ENCODE measurements at places on chromosomes 11 and 22. TPM values are rescaled to one million over a fixed set of nuclear protein-coding genes. Genes with fewer than 3 reads are reported as not detected.
A peak's percentile ranks its signal among the peaks of the same experiment; 100 is the strongest.

The SLC39A13 gene
- 33.1 TPM for total RNA-seq

DNA sequence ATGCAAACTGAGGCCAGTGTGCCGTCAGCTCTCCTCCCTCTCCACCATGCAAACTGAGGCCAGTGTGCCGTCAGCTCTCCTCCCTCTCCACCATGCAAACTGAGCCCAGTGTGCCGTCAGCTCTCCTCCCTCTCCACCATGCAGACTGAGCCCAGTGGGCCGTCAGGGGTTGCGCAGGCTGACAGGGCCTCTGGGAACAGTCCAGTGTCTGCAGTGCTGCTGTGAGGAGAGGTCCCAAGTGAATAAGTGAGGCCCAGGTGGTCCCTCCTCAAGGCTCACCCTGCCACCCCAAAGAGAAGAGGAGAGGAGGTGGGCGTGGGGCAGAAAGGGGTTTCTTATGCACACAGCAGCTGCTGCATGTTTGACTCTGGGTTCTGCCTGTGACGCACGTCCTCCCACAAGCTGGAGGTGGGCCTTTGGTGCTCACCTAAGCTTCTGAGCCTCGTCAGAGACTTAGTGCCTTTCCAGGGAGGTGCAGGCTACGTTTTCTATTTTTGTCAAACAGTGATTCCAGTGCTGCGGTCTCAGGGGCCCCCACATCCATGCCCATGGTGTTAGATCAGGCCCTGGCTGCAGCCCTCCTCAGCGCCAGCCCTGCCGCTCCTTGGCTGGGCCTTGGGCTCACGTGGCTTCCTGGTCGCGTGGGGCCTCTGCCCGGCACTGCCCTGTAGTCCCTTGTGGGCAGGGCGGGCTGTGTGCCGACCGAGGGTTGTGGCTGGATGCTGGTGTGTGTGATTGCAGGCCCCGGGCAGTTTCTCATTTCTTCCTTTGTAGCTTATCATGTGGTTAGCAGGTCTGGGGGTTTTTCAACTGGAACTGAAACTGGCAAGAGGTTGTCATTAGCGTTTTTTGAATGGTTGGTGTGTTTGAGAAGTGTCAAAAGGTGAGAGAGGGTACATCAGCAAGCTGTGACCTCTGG, 7.1 kb downstream of the TPCN2 start:
- DNase-seq: no peak
- H3K27ac ChIP-seq: no peak overlapping the region
- H3K36me3 ChIP-seq: no peaks in the 10 kb centered on the region
- H3K4me1 ChIP-seq: peaks cover 13% of the 10 kb centered on the region
- H3K27me3 ChIP-seq: no peaks in the 10 kb centered on the region

DNA sequence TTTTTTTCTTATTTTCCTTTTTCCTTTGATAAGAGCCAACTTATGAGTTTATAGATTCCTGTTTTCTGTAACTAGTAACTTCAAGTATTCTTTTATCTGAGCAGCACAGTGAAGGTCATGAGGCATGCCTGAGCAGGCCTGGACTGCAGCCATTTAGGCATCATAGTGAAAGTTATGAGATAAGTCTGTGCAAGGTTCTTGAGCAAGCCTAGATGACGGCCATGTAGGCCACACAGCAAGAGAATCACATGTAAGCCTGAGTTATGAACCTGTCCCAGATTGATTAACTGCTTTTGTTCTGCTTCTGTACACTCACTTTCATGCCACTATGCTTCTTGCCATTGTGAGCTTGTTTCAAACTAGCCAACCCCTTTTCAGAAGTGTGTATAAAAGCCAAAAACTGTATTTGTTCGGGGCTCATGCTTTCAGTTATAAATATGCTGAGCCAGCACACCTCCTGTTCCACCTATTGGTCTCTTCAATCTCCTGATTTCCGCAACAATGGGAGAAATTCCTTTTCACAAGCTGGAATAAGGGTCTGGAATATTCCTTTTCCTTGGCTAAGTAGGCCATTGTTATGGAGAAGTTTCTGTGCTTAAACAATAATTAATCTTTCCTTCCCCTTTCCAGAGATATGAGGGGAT, 745.7 kb downstream of the FAM181B start:
- no peaks in the 10 kb centered on the region for H3K4me1 ChIP-seq
- H3K27ac ChIP-seq: no peak overlapping the region
- H3K4me3 ChIP-seq: no peak overlapping the region
- H3K27me3 ChIP-seq: no peaks in the 10 kb centered on the region
- H3K36me3 ChIP-seq: no peaks in the 10 kb centered on the region
- no peak for DNase-seq

DNA sequence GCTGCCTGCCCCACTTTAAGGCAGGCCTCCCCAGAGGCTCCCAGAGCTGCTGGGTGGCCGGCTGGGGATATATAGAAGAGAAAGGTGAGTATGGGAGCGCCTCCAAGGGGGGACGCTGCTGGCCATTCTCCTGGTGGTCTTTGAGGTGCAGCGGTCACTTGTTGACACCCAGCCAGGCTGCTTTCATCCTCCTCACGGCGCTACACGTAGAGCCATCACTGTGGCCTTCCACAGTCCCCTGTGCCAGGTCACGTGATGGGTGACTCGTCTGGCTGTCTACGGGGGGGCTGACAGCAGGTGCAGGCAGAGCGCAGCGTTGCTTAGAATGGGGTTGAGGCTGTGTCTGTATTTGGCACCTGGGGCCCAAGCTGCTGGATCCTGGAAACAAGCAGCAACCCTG, 1.9 kb downstream of the ACR start:
- no peaks in the 10 kb centered on the region for H3K27me3 ChIP-seq
- no peak overlapping the region for H3K4me3 ChIP-seq
- DNase-seq: no peak
- H3K27ac ChIP-seq: no peak overlapping the region
- no peaks in the 10 kb centered on the region for H3K36me3 ChIP-seq

The CARD10 gene
- 0.30 TPM for total RNA-seq

The GALNT18 gene
- total RNA-seq: 1.7 TPM

GRCh38 chr11:133515107-133515506, 17.2 kb downstream of the OPCML start:
- no peaks in the 10 kb centered on the region for H3K4me1 ChIP-seq
- H3K36me3 ChIP-seq: no peaks in the 10 kb centered on the region
- no peaks in the 10 kb centered on the region for H3K27me3 ChIP-seq
- no peak for DNase-seq
- H3K27ac ChIP-seq: no peak overlapping the region

DNA sequence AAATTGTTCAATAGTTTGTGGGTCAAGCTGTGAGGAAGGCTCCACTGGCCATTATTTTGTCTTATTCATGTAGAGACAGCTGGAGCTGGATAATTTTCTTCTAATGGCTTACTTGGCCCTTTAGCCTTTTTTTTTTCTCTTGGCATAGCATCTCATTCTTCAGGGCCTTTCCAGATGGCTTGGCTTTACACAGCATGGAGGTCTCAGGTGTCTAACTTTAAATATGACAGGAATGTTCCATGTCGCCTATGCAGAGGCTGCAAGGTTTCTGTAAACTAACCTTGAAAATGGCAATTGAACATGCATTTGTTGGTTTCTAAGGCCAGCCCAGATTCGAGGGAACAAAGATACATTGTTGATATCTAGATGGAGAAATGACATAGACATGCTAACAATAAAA, 247.9 kb upstream of the CNTN5 start:
- no peaks in the 10 kb centered on the region for H3K4me1 ChIP-seq
- DNase-seq: no peak

The TREH gene
- not detected for total RNA-seq

DNA sequence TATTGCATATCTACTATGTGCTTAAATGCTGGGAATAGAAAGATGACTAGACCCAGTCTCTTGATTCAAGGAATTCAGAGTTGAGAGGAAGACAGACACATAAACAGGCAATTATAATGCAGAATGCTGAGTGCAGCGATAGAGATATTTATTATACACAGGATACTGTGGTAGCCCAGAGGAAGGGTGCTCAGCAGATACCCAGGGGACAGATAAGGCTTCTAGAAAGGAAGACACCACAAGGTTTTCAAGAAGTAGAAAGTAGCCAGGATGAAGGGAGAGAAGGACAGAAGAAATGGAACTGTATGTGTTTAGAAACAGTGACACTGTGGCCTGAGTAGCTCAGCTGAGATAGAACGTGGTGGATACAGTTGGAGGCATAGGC, 79.4 kb upstream of the NNMT start:
- peak overlapping the region; percentile 50 for H3K4me3 ChIP-seq
- no peaks in the 10 kb centered on the region for H3K27me3 ChIP-seq
- H3K27ac ChIP-seq: peak overlapping the region; percentile 82
- H3K4me1 ChIP-seq: peaks cover 37% of the 10 kb centered on the region
- DNase-seq: no peak

The ZNHIT2 gene
- 11.9 TPM for total RNA-seq

- peaks cover 5% of the 10 kb centered on the region for H3K27me3 ChIP-seq
- no peak overlapping the region for H3K4me3 ChIP-seq
- no peak for DNase-seq
- H3K4me1 ChIP-seq: peaks cover 6% of the 10 kb centered on the region
- H3K36me3 ChIP-seq: no peaks in the 10 kb centered on the region
These were observed 41.6 kb downstream of the CHRDL2 start for GRCh38 chr11:74689666-74690065.

GRCh38 chr11:32440916-32441315, 5.6 kb upstream of the WT1 start:
- H3K27ac ChIP-seq: no peak overlapping the region
- no peak for DNase-seq
- no peak overlapping the region for H3K4me3 ChIP-seq
- H3K36me3 ChIP-seq: no peaks in the 10 kb centered on the region

- H3K36me3 ChIP-seq: peaks cover 18% of the 10 kb centered on the region
- peaks cover 2% of the 10 kb centered on the region for H3K27me3 ChIP-seq
- H3K4me3 ChIP-seq: no peak overlapping the region
- no peak for DNase-seq
- H3K27ac ChIP-seq: no peak overlapping the region
These were observed 94.3 kb downstream of the GAB2 start for GRCh38 chr11:78323363-78323762.

- H3K4me3 ChIP-seq: no peak overlapping the region
- H3K27ac ChIP-seq: no peak overlapping the region
- H3K4me1 ChIP-seq: peaks cover 17% of the 10 kb centered on the region
- no peak for DNase-seq
- H3K36me3 ChIP-seq: peaks cover 9% of the 10 kb centered on the region
- peaks cover 4% of the 10 kb centered on the region for H3K27me3 ChIP-seq
These were observed 2.4 kb downstream of the CAPN1 start for GRCh38 chr11:65184146-65184545.

DNA sequence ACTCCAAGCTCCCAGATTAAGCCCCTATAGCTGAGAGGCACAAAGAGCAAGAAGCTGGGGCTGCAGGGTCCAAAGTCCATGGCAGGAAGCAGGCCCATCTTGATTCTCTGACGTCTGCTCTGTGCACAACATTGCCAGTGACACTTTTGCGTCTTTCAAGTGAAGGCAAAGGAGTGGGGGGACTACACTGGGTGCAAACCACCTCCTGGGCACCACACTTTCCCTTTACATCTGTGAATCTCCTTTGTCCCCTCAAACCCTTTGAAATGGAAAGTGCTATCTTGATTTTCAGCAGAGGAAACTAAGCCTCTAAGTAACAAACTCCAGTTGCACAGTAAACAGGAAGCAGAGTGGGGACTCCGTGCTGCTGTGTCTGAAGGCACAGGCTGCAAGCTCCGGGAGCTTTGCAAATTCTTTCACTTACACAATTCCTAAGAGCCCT, 428.0 kb downstream of the LARGE1 start:
- no peaks in the 10 kb centered on the region for H3K27me3 ChIP-seq
- H3K4me1 ChIP-seq: peaks cover 3% of the 10 kb centered on the region
- peak overlapping the region; percentile 20 for H3K4me3 ChIP-seq
- H3K36me3 ChIP-seq: no peaks in the 10 kb centered on the region
- DNase-seq: no peak
- H3K27ac ChIP-seq: peak overlapping the region; percentile 71

- H3K4me1 ChIP-seq: no peaks in the 10 kb centered on the region
- H3K27ac ChIP-seq: no peak overlapping the region
- peaks cover 18% of the 10 kb centered on the region for H3K27me3 ChIP-seq
- H3K4me3 ChIP-seq: no peak overlapping the region
These were observed 7.3 kb downstream of the C11orf97 start for GRCh38 chr11:94519478-94520084.

The NRGN gene
- total RNA-seq: 4.0 TPM

The SPON1 gene
- total RNA-seq: 3.8 TPM

The OR2AT4 gene
- not detected for total RNA-seq

DNA sequence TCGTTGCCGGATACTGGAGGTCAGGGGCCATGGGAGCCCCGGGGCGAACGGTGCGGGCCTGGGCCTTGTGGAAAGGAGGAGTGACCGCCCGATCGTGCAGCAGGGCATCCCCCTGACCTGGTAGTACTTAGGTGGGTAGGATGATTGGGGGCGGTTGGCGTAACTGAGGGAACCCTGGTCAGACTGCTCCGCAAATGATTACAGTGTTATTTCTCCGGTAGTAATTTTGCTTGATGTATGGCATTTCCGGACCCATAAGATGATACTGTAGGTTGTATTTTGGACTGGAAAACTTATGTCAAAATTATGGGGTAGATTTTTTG, 762 bp downstream of the MTMR3 start:
- H3K4me3 ChIP-seq: peak overlapping the region; percentile 91
- H3K27ac ChIP-seq: peak overlapping the region; percentile 84
- peaks cover 12% of the 10 kb centered on the region for H3K4me1 ChIP-seq
- H3K36me3 ChIP-seq: no peaks in the 10 kb centered on the region
- DNase-seq: peak; percentile 68
- H3K27me3 ChIP-seq: no peaks in the 10 kb centered on the region

GRCh38 chr11:133041928-133042882, 490.1 kb downstream of the OPCML start:
- no peaks in the 10 kb centered on the region for H3K4me1 ChIP-seq
- H3K4me3 ChIP-seq: no peak overlapping the region
- no peaks in the 10 kb centered on the region for H3K27me3 ChIP-seq
- H3K36me3 ChIP-seq: no peaks in the 10 kb centered on the region

- no peaks in the 10 kb centered on the region for H3K36me3 ChIP-seq
- H3K27ac ChIP-seq: no peak overlapping the region
- peaks cover 2% of the 10 kb centered on the region for H3K27me3 ChIP-seq
- H3K4me3 ChIP-seq: no peak overlapping the region
- no peak for DNase-seq
- H3K4me1 ChIP-seq: no peaks in the 10 kb centered on the region
These were observed 165.8 kb downstream of the BUD13 start for GRCh38 chr11:116607027-116607426.

GRCh38 chr11:32886180-32886579, 6.4 kb upstream of the QSER1 start:
- no peaks in the 10 kb centered on the region for H3K4me1 ChIP-seq
- no peak overlapping the region for H3K4me3 ChIP-seq
- H3K27ac ChIP-seq: no peak overlapping the region
- H3K36me3 ChIP-seq: no peaks in the 10 kb centered on the region

The TLCD5 gene
- 0.86 TPM for total RNA-seq

- no peaks in the 10 kb centered on the region for H3K4me1 ChIP-seq
- H3K27ac ChIP-seq: no peak overlapping the region
- DNase-seq: no peak
- no peak overlapping the region for H3K4me3 ChIP-seq
These were observed 110.8 kb downstream of the ARHGAP8 start for GRCh38 chr22:44862981-44863860.

The MS4A12 gene
- not detected for total RNA-seq

Data from activated naive CD8-positive, alpha-beta T cell treated with anti-CD3 and anti-CD28 coated beads, Interleukin-2, amount 10 ng/mL, durations not matched to agents 7 days and 5 days (primary cell).